GM03348 (cell line): ENCODE measurements at places on chromosomes 12 and 14.
A peak's percentile ranks its signal among the peaks of the same experiment; 100 is the strongest.

DNA sequence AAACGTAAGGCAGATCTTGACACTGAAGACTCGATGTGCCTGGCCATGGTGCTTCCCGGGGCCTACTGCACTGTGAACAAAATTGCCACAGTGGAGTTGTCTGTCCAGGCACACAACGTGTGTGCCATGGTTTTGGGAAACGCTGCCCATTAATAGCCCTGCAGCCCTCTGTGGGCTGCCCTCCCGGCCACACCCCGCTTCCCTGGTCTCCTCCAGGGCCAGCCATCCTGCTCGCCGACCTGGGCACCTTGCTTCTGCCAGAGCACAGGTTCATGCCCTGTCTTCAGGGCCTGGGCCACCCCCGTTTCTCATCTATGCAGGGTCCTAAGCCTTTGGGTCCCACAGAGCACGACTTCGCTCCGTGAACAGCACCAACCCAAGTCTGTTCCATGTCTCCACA lies 18.9 kb downstream of the MEG3 start:
- no peak for DNase-seq

DNA sequence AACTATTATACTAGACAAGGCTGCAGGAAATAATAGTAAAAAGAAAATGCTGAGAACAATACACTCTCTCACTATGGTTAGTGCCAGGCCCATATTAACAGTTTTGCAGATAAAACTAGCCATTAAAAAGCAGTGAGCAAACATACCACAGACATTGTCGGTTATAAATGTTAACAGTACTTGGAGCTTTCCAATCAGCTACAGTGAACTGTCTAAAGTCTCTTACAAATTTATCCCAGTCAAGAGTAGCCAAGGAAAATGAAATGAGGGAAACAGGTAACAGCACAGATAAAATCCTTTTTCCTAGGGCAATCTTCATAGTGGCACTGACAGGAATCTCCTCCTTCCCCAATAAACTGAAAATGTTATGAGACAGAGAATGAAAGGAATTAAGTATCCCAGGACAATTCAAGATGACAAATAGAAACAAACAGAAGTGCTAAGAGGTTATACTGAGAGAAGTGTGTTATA lies 30.8 kb downstream of the PAWR start:
- peak; percentile 6 for DNase-seq

DNA sequence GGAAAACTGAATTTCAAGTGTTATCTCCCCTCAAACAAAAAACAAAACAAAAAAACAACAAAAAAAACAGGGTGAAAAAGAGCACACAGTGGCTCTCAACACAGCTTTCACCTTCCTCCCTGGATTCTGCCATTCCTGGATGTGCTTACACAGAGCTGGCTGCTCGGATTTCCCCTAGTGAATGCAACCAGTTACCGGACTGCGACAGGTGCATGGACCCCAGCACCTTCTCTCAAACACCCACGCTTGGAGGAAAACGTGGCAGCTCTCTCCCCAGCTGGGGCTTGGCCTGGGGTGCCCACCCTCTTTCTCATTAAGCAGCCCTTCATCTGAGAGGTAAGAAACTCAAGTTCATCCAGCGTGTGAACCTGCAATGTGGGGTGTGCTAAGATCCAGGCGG lies 33.5 kb upstream of the DICER1 start:
- DNase-seq, result no peak

DNA sequence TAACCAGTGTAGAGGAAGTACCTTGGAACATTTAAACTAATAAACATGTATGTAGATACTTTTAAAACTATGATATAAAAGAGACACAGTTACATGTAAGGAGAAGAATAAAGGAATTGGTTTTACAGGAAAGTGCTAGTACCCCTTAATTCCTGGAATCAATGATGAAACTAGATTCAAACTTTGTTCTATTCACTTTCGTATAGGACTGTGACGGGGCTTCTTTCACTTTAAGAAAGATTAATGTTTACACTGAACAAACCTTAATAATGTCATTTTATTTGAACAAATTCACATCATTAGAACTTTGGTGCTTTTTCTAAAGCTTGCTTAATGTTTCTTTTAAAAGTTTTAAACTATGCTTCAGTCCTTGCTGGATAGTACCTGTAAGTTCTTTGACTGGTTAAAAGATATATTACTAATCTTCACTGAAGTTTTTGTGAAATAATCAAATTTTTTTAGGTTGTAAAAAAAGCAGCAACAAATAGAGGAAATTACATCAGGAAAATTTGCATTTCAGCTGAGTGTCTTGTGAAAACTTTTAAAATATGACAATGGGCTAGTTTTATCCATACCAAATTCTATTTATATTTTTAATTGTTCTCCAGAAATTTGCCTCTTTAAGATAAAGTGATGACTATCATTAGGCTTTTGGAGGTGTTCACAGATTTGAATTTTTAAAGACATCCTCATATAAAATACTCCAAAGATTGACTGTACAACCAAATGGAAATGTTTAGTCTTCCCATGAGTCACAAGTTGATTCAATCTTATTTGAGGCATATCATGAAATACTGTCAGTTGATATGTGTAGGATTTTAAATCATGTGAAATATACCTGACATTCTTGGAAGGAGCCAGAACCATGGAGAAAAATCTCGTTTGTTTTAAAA lies 36.2 kb downstream of the PAPOLA start:
- DNase-seq, result no peak

- DNase-seq, result peak; percentile 40
Observed at GRCh38 chr12:19833775-19834501, 394.6 kb downstream of the AEBP2 start.

DNA sequence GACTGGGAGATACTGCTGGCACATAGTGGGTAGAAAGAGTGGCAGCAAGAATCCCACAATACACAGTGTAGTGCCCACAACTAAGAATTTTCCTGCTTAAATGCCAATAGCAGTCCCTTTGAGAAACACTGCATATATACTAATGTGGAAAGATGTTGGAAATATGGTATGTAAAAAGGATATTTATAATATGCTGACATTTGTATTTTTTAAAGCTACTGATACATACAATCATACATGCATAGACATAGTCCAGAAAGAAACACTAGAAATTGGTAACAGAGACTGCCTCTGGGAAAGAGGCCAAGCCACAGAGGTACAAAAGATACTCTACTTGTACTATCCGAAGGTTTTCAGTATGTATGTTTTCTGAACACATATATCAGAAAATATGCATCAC lies 30.3 kb downstream of the TRIP11 start:
- no peak for DNase-seq

DNA sequence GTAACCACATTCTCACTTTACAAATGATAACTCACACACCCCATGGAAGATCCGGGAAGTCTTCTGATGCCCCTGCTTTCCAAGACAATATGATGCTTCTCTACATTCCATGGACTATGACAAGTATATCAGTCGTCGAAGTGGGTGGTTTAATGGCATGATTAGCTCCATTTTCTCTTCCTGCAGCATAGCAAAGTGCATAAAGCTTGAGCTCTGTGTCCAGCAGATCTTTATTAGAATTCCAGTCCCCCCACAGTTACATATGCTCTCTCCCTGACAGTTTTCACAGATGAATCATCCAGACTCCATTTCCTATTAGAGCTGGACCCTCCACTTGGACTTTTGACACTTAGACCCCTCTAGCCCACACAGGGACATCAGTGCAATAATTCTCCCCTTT lies 174.9 kb downstream of the BCAT1 start:
- no peak for DNase-seq

DNA sequence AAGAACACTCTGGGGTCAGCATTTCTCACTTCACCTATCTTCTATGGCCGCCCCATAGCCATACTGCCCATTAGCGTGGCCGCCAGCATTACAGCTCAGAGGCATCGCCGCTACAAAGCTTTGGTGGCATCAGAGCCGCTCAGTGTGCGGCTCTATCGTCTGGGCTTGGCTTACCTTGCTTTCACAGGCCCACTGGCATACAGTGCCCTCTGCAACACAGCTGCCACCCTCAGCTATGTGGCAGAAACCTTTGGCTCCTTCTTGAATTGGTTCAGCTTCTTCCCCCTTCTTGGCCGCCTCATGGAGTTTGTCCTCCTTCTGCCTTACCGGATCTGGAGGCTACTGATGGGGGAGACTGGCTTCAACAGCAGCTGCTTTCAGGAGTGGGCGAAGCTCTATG lies 2.6 kb downstream of the DNAJC22 start:
- DNase-seq, result no peak

DNA sequence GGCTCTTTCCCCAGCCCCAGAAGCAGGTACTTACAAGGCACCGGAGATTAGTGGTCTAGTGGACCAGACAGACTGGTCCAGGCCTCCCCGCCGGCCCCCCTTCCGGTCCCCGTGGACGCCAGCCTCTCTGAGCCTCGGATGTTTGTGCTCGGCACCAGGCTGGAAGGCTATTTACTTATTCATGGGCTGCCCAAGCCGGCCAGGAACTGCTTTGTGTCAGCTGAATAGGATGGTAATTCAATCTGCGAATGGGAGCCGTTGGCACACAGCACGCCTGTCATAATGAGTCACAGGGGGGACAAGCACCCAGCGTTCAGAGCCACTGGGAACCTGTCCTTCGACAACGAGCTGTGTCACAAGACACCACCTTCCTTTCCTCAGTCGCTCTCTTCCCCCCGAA lies 82.3 kb downstream of the RIMBP2 start:
- no peak for DNase-seq
